Left cardiac atrium (tissue), 4 donors: ENCODE measurements at places on chromosomes 3 and 15.
A peak's percentile ranks its signal among the peaks of the same experiment; 100 is the strongest.

DNA sequence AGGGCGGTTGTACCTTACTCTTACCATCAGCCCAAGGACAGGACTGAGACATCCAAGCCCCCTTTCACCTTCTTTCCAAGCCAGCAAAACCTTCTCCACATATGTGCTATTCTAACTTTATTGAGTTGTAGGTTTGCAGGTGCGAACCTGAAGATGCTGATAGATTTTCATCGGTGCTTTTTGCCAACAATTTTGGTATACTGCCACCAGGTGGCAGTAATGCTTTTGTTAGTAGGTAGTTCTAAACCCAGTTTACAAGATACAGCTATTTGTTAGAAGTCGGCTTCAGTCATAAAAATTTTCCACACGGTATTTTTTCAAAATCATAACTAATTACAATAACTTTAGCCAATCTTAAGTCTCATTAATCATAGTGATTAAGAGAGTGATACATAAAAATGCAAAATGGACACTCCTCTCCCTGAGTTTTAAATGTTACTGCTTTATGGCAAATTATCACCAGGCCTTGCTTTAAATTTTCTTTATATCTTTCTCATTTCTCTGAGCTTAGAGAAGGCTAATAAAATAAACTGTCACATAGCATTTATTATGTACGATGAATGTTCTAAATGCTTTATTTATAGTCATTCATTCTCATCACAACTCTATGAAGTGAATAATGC is 636 bp downstream of the TBC1D21 start:
- DNase-seq, result no peak

DNA sequence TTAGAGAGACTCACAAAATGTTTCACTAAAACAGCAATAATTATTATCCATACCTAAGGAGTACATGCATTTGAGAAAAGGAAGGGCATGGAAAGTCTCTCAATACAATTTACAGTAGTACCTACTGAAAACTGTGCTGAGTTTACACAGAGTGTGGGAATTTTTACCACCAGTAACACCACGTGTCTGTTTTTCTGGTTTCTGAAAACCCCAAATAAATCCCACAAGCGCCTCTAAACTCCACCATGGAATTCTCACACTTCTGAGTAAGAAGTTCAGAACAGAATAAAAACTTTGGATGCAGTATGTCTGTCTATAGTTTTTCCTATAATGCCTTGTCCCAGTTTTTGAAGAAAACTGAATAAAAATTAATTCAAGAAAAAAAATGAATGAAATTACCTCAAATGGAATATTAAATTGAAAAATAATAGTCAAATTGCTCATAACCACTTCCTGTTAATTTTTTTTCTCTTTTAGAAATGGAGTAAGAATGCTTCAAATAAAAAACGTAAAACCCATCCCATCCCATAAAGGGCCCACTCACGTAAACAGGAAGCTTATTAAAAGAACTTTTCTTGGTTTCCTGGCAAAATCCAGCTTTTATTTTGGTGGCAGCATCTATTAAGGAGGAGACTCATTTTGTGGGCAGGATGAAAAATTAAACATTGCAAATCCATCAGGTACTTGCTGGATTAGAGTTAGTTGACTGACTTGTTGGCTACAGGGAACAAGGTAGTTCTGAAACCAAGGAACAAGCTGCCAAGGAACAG is 378.1 kb downstream of the TIGIT start:
- no peak for DNase-seq

DNA sequence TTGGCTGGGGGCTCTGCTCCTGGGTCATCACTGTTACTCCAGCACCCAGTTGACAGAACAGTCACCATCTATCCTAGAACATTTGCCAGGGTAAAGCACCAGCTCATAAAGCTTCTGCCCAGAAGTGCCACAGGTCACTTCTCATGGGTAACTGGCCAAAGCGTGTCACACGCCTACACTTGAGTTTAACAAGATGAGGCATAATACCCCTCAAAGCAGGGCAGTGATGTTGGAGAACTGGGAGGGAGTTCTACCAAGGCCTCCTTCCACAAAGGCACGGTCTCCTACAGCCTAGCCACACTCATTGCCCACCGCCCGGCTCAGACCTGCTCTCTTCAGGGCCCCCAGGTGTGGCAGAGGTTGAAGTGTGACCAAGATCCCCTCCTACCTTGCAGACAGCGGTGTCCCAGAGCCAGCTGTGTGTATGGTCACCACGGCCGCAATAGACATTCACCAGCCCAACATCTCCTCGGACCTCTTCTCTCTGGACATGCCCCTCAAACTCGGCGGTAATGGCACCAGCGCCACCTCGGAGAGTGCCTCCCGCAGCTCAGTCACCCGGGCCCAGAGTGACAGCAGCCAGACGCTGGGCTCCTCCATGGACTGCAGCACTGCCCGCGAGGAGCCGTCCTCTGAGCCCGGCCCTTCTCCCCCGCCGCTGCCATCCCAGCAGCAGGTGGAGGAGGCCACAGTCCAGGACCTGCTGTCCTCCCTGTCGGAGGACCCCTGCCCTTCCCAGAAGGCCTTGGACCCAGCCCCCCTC is 107.7 kb downstream of the ETFA start:
- DNase-seq, result peak; percentile 15

- no peak for DNase-seq
Observed at GRCh38 chr15:89205991-89206585, 15.3 kb downstream of the RLBP1 start.

DNA sequence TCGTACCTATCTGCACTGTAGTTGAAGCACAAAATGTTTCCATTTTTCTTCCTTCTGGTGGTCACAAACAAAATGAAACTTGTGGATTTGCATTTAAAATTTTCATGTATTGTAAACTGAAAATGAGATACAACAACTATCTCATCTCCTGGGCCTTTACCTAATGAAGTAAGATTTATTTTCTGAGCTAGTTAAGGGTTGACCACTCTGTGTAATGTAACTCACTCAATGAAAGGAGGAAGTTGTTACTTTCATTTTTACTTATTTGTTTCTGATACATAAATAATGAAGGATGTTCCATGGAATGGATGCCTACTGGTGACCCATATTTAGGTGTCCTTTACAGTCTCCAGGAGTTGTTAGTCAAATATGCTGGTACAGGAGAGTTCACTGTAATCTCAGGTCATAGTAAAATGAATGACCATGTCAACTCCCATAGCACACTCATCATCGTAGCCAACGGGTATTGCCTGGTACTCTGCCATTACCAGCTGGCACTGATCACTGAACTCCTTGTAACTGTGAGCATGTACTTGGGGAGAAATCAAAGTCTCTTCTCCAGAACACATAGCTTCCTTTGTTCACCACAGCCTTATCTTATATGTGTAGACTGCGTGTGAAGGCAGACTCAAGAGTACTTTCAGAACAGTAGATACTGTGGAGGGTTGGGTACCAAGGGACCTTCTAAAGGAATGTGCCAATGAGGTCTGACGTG is 474.2 kb upstream of the ROBO2 start:
- peak; percentile 21 for DNase-seq

DNA sequence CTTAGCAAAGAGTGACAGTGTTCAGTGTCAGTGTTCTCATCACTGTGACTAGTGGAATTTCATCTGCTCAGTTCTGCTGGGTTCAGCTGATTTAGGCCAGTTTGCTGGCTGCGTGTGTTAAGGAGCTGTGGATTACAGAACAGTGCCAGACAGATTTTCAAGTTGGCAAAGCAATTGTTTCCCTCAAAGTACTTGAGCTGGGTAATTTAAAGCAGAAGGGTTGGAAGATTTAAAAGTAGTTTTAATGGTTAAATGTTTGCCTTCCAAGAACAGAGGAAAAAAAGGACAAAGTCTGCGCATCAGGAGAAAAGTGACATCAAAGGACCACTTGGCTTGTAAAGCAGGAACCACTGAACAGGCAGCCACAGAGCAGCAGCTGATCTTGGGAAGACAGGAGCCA is 8.7 kb downstream of the ESYT3 start:
- no peak for DNase-seq

DNA sequence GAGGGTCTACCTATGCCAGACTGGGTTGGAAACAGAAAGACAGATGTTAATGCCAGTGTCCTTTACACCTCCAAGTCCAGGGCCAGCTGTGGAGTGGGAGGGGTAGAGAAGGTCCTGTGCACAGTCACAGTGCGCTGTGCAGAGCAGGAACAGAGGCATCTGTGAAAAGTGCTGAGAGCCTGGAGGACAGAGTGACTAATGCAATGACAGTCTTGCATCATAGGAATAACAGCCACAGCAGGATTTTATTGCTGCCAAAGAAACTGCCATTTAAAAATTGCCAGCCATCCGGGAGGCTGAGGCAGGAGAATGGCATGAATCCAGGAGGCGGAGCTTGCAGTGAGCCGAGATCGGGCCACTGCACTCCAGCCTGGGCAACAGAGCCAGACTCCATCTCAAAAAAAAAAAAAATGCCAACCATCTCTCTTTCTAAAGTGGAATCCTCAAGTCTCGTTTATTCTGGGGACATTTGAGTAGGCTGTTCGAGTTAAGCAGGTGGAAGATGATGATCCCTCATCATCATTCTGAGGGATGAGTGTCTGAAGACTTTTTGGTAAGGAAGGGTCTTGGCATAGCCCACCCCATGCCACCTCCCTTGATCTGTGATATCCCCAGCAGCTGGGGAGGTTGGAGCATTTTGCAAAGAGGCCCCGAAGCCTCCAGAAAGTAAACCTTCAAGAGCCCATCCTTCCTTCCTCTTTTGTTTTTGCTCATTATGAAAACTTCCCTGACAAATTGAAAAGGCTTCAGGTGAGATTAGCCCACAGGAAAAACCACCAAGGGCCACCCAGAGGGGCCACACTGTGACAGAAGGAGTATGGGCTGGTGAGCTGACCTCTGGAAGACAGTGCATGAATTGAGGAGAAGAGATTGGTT is 7.7 kb downstream of the CCR2 start:
- DNase-seq, result no peak

DNA sequence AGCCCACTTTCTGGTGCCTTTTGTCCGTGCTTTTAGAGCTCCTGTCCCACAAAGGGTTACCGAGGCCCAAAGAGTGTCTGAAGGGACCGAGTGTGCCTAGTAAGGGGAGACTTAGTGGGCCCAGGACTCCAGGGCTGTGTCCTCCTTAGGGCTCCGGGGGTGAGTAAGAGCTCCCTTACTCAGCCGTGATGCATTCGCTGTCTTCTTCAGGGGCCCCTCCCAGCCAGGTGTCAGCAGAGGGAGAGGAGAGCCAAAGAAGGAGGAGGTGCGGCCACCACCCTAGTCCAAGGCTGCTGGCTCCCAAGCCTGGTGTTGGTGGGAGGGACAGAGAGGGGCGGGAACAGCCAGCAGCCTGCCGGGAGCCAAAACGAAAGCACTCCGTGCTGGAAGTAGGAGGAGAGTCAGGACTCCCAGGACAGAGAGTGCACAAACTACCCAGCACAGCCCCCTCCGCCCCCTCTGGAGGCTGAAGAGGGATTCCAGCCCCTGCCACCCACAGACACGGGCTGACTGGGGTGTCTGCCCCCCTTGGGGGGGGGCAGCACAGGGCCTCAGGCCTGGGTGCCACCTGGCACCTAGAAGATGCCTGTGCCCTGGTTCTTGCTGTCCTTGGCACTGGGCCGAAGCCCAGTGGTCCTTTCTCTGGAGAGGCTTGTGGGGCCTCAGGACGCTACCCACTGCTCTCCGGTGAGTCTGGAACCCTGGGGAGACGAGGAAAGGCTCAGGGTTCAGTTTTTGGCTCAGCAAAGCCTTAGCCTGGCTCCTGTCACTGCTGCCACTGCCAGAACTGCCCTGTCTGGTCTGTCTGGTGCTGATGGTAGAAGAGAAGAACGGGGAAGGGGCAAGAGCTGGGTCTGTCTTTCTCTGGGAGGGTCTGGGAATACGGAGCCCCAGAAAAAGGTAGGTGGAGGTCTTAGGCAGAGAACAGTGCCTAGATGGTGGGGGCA is at the start of gene IL17RC:
Gene IL17RC, plus strand, starts transcription at position 365 of the 947 bp plus-strand sequence. Its CDS starts 218 bp downstream, at position 583.
- peak; percentile 90 for DNase-seq

GRCh38 chr15:80699981-80700380 is 4.9 kb downstream of the ABHD17C start:
- DNase-seq, result no peak

DNA sequence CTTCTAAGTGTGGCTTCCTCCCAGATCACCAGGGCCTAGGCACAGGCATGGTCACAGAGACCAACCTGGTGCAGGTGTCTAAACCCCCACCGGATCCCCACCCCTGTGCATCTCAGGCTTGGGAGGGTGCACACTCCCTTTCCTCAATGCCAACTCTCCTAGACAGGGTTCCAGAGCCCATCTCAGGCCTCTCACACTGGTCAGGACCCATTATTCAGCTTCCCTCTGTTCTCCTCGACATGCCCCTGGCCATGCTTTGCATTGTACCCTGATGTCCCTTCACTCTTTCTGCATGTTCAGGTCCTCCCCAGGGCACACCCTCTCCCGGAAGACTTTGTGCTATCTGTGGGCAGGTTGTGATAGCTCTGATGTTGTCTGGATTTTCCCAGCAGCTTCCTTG is 23.5 kb downstream of the FGD5 start:
- DNase-seq, result no peak

GRCh38 chr3:64653101-64653500 is 34.7 kb downstream of the ADAMTS9 start:
- DNase-seq, result no peak

DNA sequence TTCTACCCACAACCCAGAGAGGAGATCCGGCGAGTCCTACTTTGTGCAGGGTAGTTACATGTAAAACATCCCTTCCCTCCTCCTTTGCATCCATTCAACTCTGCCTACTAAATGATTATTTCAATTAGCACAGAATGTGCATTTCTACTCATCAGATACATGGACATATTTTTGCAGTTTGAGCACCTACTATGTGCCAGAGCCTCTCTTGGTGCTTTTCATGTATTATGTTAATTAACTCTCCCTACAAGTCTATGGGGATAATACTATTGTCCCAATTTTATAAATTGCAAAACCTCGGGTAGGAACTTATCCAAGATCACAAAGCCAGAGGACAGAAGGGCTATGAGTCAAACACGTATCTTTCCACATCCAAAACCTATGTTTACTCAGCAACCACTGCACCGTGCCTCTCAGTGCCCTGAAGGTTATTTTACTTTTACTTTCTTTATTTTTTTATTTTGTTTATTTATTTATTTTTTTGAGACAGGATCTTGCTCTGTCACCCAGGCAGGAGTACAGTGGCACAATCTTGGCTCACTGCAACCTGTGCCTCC is 432.8 kb downstream of the MAGI1 start:
- DNase-seq, result no peak

- DNase-seq, result no peak
Observed at GRCh38 chr3:177351757-177352158, 154.5 kb upstream of the TBL1XR1 start.

GRCh38 chr15:39717134-39717533 is 65.5 kb downstream of the FSIP1 start:
- DNase-seq, result no peak

- no peak for DNase-seq
Observed at GRCh38 chr3:136381051-136381450, 130.9 kb downstream of the PCCB start.

- DNase-seq, result peak; percentile 79
Observed at GRCh38 chr3:42683875-42684598, 1.3 kb upstream of the KLHL40 start.

GRCh38 chr15:80611543-80612080 is 83.5 kb upstream of the ABHD17C start:
- no peak for DNase-seq

GRCh38 chr3:114104414-114104813 is 47.9 kb downstream of the QTRT2 start:
- no peak for DNase-seq

DNA sequence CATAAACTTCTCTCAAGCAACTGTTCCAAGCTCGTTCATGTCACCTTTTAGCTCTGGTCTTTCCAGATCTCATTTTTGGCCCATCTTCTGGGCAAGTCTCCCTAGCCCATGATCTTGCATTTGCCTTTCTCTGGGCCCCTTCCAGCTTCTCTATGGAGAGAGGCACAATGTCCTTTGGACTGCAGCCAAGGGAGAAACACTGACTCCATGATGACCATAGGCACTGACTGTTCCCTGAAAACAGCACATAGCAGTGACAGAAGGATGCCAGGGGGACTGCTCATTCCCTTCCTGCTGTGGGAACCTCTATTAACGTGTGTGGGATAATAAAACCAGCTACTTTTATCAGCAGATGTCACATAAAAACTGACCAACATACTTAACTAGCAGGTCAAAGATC is 60.3 kb downstream of the STRIT1 start:
- peak; percentile 67 for DNase-seq
